Left cardiac atrium (tissue), 4 donors: ENCODE measurements at places on chromosomes 7 and 10.

GRCh38 chr7:99313204-99313573 lies 12.5 kb upstream of the ARPC1A start:
- no peak for DNase-seq

- DNase-seq = peak; percentile 16
Observed at GRCh38 chr10:132691711-132692153, 94.2 kb downstream of the NKX6-2 start.

DNA sequence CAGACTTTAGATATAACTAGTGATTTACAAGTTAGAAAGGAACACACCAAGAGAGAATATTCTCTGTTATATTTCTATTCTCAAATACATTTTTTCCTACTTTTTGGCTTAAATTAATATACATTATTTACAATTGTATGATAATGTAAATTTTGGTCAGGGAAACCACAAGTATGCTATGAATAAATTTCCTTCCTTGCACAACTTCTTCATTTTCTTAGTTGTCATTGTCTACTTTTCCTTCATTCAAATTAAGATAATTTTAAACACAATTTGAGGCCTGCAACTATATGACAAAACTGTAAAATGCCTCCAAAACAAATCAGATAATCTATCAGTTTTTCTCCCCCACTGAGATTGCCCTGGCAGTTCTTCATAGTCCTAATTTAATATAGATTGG lies 131.3 kb downstream of the CDK14 start:
- DNase-seq = no peak

DNA sequence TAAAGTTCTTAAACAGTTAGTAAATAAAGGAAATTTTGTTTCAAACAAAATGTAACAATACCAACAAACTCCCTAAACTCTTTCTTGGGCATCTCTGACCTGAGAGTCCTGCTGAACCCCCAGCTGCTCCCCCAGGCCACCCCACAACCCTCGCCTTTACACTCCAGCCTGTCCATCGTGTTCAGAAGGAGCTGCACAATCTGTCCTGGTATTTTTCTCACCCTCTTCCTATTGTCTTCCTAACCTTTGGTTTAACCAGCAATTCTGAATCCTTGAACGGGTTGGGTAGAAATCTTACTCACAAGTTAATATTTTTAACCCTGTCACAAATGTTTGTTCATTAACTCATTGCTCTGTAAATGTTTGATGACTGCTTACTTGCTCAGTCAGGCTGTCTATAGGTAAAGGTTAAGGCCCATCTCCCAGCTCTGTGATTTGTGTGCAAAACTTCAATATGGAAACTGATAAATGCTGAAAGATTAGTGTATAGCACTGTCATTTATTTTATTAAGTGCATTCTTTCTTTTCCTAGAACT lies 16.8 kb downstream of the SFRP4 start:
- DNase-seq = no peak

- DNase-seq = no peak
Observed at GRCh38 chr7:147990942-147991341, 599.6 kb upstream of the C7orf33 start.

- no peak for DNase-seq
Observed at GRCh38 chr10:113692271-113692670, 12.6 kb downstream of the CASP7 start.
